ENCODE measurements at places on chromosomes 11 and 22.

GRCh38 chr11:83510530-83511460 lies 224.6 kb upstream of the CCDC90B start:
- DNase-seq, result no peak

DNA sequence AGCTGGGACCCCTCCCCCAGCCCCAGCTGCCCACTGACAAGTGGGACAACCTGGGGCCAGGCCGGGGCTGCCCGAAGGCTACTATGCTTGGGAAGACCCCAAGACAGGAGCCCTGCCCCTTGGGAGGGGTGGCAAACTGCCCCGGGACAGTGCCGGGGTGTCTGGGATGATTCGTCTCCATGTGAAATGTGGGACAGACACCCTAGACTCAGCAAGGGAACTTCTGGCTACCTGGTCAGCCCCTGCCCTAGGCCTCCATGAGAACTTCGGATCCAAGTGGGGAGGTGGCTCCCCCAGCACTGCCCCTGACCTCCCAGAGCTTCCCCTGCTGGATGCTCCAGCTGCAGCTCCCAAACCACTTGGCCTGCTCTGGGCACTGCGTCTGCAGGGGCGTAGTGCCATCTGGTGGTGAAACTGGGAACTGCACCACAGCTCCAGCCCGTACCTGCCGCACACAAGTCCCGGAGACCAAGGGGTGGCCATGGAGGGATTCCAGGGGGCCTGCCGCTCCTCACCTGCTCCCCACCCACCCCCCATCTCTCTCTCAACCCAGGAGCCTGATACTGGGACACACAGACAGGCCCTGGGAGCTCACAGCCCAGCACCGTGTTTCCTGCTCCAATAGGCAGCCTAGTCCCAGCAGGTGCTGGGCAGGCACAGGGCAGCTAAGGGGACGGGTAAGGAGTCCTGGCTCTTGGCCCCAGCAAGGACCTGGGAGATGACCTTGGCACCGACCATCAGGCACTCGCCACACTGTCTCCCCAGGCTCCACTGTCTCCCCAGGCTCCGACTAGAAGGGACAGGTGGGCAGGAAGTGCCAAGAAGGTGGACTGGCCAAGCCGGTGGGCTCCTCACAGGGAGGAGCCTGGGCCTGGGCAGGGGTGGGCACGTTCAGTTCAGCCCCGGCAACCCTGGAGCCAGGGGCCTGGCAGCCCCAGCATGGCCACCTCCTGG lies 194.1 kb downstream of the IGLL1 start:
- DNase-seq, result peak; percentile 71

DNA sequence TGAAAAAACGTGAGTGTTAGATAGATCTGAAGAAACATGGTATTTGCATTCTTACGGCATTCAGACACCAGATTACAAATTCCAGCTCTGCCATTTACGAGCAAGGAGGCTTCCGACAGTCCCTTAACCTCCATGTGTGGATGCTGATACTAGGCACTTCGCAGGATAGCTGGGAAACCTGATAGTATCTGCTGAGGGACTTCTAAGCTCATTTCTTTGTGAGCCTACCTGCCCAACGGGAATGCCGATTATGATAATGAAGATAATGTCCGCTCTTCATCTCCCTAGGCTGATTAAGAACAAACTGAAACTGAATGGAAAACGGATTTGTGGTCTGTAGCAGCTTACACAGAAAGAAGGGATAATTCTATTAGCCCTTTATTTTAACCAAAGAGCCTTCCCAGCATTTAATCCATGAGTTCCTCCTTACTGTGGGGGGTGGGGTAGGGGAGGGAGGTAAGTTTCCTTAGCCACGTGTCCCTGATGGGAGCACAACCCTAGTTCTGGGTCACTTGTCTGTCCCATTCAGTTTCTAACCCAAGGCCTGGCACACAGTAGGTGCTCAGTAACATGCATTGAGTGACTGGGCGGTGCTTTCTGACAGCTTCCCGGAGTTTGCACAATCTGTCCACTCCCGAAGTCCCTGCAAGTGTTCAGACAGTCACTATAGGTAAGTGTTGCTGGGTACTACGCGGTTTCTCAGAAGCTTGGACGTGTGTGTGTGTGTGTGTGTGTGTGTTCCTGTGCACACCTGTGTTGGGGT lies 39.2 kb downstream of the CD6 start:
- DNase-seq, result no peak

DNA sequence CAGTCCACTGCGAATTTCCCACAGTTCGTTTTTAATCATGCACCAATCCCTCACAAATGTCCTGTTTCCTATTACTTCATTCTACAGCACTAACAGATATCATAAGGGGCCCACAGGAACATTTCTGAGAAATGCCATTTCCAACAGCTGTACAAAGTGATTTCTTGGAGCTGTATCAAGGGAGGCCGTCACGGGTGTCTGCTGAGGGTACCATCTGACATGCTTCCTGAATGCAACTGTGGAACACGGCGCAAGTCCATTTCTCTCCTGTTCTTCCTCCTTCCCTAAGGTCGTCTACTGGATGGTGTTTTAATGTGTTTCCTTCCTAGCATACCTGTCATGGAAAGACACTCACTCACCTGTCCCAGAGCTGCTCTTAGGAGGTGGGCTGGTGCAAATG lies 320.7 kb downstream of the LARGE1 start:
- no peak for DNase-seq

DNA sequence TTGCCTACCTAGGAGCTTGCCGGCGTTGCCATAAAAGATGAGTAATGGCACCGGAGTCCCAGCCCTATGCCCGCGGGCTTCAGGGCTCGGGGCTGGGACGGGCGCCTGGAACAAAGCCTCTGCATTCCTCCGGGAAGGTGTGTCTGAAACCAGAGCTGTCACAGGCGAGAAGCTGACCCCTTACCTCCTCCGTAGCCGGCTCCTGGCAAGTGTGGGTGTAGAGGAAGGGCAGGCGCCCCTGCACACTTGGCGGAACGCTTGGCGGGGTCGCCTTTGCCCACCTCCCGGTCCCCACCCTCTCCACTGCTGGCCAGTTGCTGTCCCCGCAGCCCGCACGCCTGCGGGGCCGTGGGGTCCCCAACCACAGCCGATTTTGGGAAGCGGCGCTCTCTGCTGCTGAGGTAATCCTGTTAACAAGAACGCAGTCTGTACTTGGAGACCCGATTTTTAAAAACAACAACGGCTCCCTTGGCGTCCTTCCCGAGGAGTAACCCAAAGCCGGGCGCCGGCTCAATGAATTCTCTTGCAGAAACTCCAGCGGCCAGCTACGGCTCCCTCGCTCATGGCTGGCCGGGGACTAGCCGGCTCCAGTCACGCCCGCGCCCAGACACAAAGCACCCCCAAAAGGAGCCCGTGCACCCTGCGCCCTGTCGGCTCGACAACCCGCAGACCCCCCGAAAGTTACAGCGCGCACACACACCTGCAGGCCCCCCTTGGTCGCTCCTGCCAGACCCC lies 89.2 kb downstream of the PLEKHA7 start:
- DNase-seq, result no peak

GRCh38 chr11:114988644-114989043 lies 310.3 kb downstream of the NXPE2 start:
- DNase-seq, result no peak

- no peak for DNase-seq
These were observed 208.5 kb downstream of the TENM4 start for GRCh38 chr11:79232346-79232745.

DNA sequence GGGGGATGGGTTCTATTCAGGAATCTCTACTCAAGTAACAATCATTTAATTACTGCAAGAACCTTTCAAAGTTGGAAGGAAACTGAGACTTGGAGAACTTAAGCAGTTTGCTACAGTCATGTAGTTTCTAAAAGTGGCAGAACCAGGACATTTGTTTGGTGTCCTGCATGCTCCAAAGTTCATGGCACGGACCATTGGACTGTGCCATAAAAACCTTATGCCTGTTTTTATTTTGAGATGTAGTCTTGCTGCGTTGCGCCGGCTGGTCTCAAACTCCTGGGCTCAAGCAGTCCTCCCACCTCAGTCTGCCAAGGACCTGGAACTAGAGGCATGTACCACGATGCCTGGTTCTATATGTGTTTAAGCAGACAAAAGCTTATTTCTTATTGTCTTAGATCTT lies 18.6 kb upstream of the AIFM3 start:
- no peak for DNase-seq

- no peak for DNase-seq
These were observed 198.3 kb upstream of the PLET1 start for GRCh38 chr11:112459001-112459400.

- no peak for DNase-seq
These were observed 25.0 kb downstream of the PPFIBP2 start for GRCh38 chr11:7538466-7539454.

DNA sequence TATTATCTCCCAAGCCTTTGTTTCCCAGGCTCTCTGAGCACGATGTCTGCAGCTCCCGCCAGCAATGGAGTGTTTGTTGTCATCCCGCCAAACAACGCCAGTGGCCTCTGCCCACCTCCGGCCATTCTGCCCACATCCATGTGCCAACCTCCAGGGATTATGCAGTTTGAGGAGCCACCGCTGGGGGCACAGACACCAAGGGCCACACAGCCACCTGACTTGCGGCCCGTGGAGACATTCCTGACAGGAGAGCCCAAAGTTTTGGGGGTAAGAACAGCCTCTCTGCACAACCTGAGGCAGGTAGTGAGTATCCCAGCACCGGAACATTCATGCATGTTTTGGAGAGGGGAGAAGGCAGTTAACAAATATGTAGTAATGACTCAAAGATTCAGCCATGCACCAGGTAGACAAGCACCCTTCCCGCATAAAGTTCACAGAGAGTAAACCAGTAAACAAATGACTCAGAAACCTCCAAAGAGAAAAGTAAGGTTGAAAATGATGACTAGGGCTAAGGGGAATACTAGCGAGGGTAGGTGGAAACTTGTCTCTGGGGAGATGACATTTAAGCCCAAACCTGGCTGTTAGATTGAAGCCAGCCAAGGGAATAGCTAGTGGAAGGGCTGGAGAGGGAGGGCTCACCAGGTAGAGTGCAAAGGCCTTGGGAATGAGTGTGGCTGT lies 7.2 kb downstream of the MS4A15 start:
- DNase-seq, result no peak

DNA sequence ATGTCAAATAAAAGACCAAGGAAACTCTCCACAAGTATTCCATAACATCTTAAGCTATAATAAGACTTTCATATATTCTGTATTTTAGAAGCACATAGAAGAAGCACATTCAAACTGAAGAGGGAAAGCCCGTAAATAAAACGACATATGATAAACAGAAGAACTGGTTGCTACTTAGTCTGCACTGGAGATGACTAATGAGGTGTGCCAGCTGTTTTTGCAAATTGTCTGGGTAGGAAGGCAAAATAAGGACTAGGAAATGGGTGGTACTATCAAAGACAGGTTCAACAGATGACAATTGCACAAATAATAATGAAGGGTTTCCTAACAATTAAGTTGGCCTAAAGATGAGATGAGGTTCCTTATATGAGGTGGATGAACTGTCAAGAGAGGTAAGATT lies 593.2 kb upstream of the CCDC179 start:
- no peak for DNase-seq

GRCh38 chr11:11210446-11210845 lies 142.6 kb downstream of the CSNK2A3 start:
- DNase-seq, result no peak

DNA sequence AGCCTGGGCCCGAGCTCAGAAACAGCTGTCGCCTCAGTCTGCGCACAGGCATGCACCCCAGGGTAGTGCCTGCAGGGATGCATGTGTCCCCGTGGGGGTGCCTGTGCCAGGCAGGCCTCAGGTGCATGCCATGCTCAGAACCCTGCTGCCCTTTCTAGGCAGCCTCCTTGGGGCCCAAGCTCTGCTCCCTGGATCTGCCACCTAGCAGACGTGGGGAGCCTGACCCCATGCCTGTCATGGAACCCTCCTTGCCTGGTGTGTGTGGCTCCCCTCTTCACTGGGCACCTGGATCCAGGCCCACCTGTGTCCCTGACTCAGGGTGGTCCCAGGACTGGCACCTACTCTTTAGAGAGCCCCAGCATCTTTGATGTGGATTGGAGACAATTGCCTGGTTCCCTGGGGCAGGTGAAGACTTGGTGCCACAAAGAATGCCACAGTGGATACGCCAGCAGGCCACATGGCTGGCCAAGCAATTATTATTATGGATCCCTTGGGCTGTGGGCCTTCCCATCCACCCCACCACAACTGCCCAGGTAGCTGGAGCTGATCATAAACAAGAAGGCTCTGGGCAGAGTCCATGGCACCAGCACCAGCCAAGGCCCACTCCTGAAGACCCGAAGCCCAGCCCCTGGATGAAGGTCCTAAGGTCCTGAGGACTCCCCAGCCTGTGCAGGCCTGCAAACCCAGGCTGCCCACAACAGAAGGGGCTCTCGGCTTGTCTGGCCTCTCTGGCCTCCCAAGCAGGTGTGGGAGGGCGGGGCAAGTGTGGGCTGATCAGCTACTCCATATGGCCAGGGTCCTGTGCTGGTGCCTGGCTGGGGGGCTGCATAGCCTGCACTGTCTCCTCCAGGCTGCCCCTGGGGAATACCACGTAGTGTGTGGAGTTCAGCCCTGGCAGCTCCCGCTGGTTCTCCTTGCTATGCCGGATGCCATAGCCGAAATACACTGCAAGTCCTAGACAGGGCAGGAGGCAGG lies 3.8 kb downstream of the SLC7A4 start:
- DNase-seq, result no peak

GRCh38 chr11:58629857-58630256 lies 7.4 kb downstream of the CNTF start:
- no peak for DNase-seq

DNA sequence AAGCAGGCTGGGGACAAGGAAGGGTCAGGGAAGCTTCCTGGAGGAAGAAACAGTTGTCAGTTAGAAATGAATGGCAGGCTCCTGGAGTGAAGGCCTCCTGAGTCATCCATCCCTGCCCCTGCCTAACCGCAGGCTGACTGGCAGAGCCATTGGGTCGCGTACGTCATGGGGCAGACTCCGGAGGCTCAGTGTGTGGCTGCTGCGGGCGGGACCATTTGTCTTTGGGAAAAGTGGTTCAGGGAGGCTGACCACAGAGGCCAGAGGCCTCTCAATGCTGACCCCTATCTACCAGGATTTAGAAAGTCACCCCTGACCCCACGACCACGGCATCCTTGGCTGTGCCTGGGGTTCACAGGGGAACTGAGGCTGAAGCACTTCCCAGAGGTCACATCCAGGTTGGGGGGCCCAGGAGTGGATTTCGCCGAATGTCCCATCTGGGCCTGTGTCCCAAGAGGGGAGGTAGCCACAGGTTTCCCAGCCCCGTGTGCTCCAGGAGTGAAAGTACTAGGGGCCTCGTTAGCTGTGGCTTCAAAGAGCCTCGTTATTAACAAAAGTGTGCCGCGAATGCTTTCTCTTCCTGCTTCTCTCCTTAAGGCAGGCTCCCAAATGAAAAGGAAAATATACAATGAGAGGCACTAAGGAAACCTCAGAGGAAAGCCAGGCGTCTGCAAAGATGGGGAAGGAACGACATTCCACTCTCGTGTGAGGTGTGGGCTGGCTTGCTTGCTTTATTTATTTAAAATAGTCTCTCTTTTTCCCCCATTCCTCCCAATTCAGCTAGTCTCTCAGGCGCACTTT lies 58.9 kb downstream of the FLRT1 start:
- DNase-seq, result no peak

GRCh38 chr11:72231396-72232259 lies 7.1 kb downstream of the INPPL1 start:
- no peak for DNase-seq

Measured in hypothalamus (tissue), 51 donors.